Fibroblast of the conjunctiva (primary cell): ENCODE measurements at places on chromosomes 13 and 19.

GRCh38 chr13:66410314-66410713 is 819.8 kb downstream of the PCDH9 start:
- no peak for DNase-seq

- DNase-seq, result no peak
Measured at GRCh38 chr13:32751340-32751739, 165.1 kb downstream of the PDS5B start.

DNA sequence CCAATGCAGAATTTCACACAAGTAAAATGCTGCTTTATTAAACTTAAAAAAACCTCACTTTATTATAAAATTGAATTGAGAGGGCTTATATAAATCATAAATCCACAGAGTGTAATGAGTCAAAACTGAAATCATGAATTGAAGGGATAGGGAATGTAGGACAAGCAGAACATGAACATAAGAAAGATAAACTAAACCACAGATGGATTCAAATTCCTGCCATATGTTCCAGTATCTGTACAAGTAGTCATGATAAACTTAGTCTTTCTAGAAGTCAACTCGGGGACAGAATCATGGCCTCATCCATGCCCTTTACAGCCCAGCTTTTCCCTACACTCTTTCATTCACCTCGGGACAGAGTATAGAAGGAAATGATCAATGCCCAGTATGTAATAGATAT is 16.6 kb downstream of the LMO7 start:
- no peak for DNase-seq

DNA sequence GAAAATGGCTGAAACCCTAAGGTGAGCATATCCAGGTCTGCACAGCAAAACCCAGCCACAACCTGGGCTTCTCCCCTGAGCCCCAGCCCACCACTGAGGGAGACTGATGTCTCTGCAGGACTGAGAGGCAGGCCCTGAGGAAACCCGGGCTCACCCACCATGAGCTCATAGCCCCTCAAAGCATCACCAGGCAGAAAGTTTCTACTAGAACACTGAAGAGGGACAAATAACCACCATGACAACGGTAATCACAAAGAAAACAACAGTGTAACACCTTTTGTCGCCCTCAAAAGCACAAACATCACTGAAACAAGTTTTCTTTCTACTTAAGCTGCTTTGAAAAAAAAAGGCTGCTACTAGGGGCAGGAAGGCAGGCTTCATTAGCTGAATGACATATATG is 29.8 kb downstream of the TSHZ3 start:
- DNase-seq, result no peak

- peak; percentile 30 for DNase-seq
Measured at GRCh38 chr13:83881917-83882605, at the start of gene SLITRK1. TSS of gene SLITRK1 (minus strand) at chr13:83882474. CDS start at chr13:83881507, 967 bp downstream.

GRCh38 chr13:98664924-98665637 is 87.4 kb downstream of the SLC15A1 start:
- no peak for DNase-seq

- DNase-seq, result no peak
Measured at GRCh38 chr19:289651-290371, 1.4 kb downstream of the PLPP2 start.

GRCh38 chr19:8071912-8072311 is 19.4 kb downstream of the CCL25 start:
- no peak for DNase-seq

- DNase-seq, result no peak
Measured at GRCh38 chr13:57114945-57115344, 25.8 kb upstream of the PRR20A start.

GRCh38 chr19:56110515-56111448 is 10.3 kb downstream of the ZNF787 start:
- no peak for DNase-seq

GRCh38 chr13:45103449-45103848 is 16.9 kb upstream of the GTF2F2 start:
- no peak for DNase-seq

DNA sequence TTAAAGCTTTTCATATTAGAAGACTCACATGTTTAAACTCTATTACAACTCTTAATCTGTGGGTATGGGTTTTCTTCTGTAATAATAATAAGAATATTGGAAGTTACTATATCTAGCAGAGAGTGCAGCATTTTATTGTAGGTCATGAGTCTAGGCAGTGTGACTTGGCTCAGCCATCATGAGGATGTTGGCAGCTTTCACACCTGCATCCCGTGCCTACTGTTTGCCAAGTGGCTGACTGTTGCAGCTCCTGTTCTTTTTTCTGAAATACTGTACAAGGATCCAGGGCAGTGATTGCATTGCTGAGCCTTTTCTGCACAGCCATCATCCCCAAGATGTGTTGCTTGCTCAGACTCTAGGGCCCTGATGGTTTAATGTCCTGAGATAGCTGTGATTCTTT is 47.4 kb downstream of the MTUS2 start:
- DNase-seq, result no peak

DNA sequence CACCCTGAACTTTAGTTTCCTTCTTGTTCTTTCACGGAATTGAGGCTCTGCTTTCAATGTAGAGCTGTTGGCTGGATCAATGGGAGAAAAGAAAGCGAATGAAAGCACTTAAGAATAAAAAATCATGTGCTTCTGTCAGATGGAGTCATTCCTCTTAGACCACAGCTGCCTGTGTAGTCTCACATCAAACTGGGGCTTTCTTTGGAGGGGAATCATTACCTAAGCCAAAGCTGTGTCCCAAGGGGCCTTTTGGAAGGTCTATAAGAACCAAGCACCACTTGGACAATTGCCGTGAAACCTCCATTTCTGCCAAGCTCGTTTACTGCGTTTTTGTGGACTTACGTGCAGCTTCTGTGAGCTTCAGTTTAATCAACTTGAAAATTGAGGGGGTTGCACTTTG is 44.2 kb upstream of the RNF113B start:
- no peak for DNase-seq

DNA sequence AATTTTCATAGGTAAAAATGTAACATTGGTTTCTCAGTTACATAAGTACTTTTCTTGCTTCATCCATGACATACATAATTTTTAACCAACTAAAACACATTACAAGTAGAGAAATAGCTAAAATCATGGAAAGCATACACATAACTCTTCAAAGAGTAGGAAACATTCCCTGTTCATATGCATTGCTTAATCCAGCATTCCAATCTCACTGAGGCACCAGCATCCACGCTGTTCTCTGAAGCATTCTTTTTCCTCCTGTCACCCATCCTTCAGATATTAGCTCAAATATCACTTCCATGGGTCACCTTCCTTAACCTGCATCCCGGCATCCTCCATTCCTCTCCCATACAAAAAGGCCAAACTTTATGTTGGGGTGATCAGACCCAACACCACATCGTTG is 79.1 kb downstream of the ZNF254 start:
- no peak for DNase-seq

DNA sequence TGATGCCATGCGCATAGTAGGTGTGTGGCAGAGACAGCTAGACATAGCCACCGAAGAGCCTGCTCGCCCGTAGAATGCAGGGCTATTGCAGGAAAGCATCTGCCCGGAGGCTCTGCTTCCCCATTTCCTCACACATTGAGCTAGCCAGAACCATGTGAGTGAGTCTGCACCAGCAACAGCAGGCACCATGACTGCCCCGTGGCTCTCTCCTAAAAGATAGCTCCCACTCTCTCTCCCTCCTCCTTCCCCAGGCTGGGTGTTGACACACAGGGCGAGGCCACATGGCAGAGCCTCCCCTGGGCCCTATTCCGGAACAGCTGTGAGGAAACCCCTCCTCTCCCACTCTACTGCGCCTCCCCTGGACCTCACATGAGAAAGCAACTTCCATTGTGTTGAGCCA is 52.3 kb upstream of the ATP12A start:
- no peak for DNase-seq

DNA sequence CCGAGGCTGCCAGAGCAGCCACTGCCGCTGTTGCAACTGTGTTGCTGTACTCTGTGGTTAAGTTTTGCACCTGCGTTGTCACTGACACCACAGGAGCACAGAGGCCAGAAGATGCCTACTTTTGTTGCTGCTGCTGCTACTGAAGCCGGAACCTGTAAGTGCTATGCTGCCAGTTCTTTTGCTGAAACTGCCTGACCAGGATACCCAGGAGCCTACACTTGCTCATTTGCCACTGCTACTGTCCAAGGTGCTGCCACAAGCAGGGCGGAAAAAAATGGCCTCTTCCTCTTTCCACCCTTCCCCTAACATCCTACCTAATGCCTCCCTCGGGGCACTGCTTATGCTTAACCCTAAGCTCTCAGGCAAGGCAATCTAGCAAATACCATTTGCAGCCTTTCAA is 29.0 kb upstream of the NBEA start:
- no peak for DNase-seq

DNA sequence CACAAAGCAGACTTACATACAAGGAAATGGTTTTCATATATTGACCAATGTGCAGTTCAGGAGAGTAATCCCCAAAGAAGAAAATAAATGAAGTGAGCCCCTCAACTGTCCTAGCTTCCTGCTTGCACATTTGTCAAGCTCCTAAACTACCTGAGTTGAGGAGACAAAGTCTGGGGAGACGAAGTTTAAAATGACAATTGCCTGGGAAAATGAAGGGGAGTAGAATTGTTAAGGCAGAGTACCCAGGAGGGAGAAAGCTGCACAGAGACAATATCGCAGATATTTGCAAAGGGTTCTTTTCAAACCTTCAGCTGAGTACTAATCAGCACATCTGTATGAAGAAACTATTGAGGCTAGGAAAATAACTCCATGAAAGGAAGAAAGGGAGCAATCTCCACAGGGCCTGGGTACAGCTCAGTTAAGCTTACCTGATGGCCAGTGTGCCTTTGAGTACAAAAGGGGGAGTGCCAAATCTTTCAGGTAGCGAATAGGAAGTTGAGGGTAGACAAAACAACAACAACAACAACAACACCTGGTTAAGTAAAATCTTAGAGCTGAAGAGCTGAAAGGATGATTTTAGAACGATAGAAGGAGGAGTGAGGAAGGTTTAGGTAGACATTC is 1700.1 kb upstream of the PRR20A start:
- no peak for DNase-seq

DNA sequence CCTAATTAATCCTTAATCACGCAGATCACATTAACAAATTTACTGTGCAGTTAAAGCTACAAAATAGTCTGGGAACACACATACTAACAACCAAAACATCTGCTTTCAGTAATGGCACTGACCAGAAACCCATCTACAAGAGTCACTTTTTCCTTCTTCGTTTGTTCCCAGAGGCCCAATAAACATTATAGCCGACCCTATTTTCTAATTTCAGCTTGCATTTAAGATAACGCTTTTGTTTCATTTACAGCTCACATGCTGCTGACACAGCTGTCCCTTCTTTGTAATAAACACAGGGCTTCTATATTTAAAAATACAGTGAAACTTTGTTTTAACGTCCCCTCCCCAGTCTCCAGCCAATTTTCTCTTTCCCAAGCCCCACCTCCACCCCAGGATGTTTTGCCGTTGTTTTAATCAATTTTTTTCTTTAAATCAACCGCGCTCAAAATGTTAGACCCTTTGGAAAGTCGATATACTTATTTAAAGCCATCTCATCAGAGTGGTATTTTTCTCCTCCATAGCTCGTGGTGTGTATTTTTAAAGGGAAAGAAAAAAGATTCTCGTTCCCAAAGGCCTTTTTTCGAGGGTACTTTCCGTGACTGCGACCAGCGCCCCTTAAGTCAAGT is 1.7 kb upstream of the WBP4 start:
- no peak for DNase-seq

- DNase-seq, result no peak
Measured at GRCh38 chr19:2112516-2113320, 16.0 kb downstream of the IZUMO4 start.

DNA sequence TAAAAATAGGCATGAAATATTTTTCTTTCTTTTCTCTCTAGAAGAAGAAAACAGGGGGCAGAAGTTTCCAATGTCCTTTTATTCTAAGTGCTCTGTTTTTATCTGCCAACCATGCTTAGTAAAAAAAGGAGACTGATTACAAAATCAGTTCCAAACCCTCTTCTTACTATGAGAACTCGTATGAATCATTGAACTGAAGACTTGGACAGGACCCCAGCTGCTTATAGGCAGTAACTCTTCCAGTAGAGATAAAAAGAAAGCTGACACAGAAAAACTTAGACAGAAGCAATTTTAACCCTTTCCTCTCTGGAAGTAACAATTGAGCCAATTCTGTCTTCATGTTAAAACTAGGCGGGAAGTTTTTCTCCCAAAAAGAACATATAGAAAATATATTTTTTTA is 24.5 kb upstream of the FREM2 start:
- DNase-seq, result peak; percentile 49

GRCh38 chr13:94168783-94169453 is 310.6 kb downstream of the DCT start:
- DNase-seq, result no peak

- DNase-seq, result no peak
Measured at GRCh38 chr19:18477042-18477779, 39.3 kb upstream of the ISYNA1 start.

DNA sequence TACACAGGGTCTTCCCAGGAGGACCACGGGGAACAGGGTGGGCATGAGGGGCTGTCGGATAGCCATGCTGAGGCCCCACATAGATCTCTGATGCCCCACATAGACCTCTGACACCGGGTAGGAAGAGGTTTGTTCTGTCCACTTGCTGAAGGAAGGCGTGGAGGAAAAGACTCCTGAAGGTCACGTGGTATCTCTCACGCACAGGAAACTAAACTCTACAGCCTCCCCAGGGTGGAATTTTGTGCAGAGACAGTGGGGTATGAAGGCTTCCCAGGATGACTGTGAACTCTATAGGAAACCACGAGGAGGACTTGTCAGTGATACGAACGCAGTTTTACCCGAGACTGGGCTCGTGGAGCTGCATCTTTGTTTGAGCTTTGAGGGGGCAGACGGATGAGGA is 2.8 kb downstream of the EVI5L start:
- no peak for DNase-seq

DNA sequence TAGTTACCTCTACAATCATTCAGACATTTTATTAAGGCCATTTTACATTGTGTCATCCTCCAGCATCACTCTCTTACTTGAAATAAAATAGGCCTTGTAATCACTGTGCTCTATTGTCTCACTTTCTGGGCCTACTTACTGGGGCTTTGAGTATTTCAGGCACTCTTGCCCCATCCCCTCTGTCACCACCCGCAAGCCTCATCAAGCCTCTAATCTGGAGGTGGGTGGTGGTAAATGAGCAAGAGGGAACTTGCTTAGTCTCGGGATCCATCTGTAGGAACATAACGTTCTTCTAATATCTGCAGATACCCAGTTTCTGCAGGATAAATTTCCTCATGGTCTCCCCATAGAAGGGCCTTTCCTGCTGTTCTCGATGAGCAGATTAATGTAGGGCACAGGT is 19.4 kb upstream of the GPR18 start:
- no peak for DNase-seq

DNA sequence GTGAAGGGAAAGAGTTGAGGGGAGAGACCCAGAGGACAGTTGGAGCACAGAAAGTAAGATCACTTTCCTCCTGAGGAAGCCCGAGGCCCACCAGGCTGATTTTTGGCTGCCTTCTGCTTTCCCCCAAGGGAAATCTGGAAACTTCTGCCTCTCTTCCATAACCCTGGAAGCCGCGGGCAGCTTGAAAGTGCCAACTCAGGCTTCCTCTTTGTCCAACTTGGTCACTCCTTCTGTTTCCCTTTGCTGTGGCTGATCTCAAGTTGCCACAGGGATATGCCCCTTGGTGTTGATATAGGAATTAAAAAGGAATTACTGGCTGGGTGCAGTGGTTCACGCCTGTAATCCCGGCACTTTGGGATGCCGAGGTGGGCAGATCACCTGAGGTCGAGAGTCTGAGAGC is 5.7 kb upstream of the CD70 start:
- DNase-seq, result no peak
